Nephron progenitor cell (in vitro differentiated cells): ENCODE measurements at places on chromosomes 6 and 20.

GRCh38 chr6:80404889-80405288 is 298.4 kb downstream of the BCKDHB start:
- no peak for DNase-seq

DNA sequence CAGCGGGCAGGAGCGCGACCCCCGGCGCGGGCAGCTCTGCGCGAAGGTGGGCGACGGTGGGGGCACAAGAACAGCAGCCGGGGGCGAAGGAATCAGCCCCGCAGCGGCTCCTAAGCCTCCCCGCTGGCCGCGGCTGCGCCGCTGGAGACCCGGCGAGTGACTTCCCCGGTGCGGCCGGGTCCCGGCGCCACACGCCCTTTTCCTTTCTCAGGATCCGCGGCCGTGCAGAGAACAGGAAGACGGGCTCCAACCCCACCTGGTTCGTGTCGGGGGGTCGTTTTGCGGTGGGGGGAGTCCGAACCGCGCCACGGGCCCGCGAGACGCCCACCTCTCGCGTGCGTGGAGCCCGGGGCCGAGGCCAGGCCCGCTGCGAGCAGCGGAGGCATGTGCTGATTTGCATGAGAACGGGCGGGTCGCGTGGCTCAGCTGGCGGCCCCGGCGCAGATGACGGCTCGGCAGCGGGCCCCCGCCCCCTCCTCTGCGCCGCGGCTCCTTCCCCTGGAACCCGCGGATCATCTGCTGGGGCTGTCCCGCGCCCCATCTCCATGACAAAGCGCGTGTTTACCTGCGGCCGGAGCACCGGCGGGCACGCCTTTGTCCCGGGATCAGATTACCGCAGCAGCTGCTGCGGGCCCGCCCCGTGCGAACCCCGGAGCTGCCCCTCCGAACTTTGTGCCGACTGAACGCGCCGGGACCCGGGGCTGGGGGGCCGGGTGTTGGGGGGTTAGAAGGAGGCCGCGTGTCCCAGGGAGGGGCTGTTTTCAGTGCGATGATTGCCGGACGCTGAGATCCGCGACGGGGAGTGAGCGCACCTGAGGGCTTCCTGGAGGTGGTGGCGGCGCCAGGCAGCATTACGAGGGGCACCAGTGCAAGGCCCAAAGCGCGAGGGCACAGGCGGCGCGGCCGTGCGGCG is 4.9 kb upstream of the DLL1 start:
- DNase-seq, result peak; percentile 72

DNA sequence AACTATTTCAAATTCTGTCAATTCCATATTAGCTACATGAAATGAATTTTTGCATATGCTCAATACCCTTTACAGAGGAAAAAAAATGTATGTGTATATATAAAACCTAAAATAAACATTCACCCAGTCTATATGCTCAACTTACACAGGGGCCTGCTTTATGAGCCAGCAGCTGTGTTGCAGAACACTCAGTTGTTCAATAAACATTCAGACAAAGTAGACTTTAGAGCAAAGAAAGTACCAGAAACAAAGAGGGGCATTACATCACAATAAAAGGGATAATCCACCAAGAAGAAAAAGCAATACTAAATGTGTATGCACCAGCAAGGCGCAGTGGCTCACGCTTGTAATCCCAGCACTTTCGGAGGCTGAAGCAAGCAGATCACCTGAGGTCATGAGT is 9.5 kb downstream of the COQ3 start:
- no peak for DNase-seq

DNA sequence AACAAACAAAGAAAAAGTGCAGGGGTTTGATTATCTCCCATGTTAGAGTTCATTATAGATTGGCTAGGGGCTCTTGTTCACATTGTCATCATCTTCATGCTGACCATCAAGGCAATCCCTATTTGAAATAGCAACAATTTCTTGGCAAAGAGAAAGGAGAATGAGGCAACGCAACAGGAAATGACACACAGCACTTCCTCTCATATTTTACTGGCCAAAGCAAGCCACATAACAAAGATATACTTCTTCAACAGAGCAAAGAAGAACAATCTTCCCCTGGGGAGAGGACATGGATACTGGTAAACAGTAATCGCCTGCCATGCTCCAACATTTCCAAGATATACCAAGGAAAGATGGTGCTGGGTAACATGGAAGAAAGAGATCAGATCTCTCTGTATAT is 29.8 kb downstream of the EPM2A start:
- DNase-seq, result no peak

GRCh38 chr20:57387463-57387862 is 3.7 kb upstream of the RBM38 start:
- no peak for DNase-seq

DNA sequence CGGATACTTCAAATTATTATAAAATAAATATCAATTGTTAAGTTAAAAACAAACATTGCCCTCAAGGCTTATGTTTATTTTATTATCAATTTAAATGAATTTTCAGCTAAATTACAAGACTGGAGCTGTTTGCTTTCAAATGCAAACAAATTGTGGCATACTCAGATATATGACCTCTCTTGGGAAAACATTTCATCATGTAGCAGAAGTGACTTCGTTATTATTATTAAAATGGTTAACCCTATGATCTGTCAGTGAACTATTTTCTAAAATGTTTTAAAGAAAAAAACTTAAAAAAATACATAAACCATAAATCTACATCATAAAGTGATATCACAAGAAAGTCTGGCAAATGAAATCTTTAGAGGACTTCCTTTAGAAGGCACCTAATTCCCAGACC is 72.5 kb downstream of the MAN1A1 start:
- no peak for DNase-seq

GRCh38 chr20:62786157-62786556 is 10.1 kb upstream of the MRGBP start:
- DNase-seq, result no peak

DNA sequence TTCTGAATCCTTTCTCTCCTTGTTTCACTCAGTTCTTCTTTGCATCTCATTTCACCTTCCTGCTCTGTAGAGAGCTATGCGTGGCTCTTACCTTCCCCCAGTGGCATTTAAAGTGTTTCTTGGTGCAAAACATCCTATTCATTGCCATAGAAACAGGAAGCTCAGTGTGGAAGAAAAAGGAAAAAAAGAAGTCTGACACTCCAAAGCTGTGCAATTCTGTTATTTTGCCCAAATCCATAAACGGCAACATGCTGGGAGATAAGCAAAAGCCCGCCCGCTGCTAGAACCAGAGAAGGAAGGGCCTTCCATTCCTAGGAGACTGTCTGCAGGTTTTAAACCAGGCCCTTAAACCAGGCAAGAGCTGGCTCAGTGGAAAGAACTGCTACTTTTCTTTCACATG is 247.1 kb downstream of the HIVEP2 start:
- DNase-seq, result no peak

DNA sequence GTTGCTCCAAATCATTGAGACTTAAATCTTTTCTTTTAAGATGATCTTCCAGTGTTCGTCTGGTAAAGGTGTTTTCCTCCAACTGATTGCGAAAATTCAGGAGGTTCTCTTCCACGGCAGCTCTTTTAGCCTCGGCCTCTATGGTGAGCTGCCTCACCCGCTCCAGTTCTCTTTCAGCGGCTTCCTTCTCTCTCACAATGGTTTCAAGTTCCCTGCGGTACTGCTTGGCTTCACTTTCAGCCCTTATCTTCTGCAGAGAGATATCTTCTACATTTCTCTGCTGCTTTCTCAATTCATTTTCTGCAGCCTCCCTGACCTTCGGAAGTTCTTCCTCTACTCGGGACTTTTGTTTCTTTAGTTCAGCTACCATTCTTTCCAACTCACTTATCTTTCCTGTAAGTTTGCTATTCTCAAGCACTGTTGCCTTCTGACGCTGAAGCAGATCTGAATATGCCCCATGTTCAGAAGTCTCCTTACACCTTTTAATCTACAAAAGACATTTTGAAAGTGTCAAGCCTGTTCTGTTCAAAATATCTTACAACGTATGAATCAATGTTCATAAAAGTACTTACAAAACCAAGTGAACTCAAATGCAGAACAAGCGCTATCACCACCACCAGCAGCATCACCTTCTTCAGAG is 22.3 kb downstream of the DST start:
- DNase-seq, result no peak

GRCh38 chr20:34180460-34181120 is 60.6 kb upstream of the ASIP start:
- peak; percentile 22 for DNase-seq

DNA sequence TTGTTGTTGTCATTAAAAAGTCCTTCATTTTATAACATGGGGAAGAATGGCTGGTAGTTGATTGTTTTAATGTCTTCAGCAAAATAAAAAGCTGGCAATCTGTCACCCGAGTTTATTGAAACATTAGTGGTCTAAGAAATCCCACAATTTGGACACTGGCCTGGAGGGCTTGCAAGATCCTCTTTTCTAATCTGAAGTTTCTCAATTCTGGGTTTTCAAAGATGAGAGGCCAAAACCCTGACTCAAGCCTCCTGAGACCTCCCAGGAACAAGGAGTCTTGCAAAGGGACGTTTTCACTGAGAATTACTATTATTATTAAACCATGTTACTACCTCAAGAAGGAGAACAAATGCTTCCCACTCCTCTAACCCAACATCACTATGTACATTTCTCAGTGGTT is 19.5 kb downstream of the MAP1LC3A start:
- no peak for DNase-seq

DNA sequence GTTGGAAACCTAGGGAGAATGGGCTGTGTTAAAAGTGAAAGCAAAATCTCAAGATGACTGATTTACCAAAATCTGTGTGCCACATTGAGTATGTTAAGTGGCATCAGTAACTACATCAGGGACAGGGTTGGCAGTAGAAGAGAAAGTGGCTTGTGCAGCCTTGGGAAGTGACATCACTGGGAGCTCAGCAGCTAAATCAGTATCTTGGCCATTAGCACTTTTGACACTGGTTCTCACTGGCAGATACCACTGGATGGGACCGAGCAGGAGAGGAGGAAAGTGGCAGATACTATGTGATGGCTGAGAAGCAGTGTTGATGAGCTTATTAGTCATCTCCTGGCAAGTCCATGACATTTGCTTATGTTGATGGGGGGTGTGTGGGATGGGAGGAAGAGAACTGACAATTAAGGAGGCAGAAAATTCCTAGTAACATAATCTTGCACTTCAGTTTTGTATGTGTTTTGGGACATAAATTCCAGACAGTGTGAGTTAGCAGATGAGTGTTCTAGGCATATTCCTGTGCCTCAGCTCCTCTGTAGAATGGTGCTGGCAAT is 322.2 kb downstream of the SOX4 start:
- DNase-seq, result no peak

DNA sequence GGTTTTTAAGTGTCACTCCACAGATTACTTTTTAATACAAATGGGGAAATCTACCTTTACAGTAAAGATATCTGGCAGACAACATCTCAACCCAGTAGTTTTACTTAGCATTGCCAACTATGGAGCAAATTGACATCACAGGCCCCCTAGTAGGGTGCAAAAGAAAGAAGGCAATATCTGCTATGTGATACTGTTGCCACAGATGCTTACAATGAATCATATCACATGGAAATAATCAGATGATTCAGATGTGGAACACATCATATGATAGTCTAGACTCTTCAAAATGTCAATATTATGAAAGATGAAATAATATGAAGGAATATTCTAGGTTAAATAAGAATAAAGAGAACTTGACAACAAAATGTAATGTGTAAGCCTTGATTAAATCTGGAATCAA is 322.5 kb downstream of the BMP2 start:
- DNase-seq, result no peak

DNA sequence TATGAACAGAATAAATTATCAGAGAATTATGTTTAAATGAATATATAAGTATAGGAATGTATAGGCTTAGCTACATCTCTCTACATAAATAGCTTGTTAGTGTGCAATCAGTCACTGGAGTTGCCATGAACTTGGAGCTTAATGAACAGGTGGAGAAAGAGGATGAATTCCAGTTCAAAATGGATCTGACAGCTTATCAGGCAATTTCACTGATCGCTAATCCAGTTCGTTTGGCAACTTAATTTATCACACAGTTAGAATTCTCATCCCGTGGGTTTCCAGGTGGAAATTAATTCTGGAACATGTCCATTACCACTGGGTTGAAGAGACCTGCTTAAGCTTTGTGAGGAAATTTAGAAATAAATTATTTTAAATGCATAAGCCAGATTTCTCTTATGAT is 118.1 kb downstream of the MACROD2 start:
- DNase-seq, result no peak

DNA sequence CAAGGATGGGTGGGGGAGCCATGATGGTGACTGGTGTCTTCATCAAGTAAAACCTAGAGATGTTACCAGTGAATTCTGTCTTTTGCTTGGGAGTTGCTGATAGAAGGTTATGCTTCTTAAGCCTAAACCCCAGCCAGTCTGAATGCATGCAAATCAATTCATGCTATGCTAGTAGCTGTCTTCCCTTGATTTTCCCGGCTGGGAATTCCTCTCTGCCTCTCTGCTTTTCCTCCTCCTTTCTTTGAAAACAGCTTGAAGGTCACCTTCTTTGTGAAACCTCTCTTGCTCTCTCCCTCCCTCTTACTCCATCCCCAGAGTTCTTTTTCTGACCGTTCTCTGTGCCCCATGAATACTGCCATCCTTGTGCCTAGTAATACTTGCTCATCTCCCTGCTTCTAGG is 58.9 kb downstream of the TMEM200A start:
- DNase-seq, result no peak

DNA sequence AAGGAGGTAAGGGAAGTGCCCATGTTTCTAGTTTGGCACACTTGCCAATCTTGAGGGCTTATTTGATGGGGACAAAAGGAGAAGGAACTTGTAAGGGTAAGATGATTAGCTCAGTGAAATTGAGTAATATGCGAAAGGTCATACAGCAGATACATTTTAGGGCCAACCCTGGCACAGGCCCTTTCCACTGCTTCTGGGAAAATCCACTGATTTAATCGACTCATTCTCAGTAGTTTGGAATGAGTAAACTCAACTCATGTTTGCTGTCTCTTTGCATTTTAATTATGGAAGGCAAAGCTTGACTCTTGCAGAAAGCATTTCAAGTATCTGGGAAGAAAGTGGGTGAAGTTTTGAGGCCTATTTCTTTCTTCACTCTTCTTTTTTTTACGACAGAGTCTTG is 20.0 kb downstream of the PHF20 start:
- no peak for DNase-seq

DNA sequence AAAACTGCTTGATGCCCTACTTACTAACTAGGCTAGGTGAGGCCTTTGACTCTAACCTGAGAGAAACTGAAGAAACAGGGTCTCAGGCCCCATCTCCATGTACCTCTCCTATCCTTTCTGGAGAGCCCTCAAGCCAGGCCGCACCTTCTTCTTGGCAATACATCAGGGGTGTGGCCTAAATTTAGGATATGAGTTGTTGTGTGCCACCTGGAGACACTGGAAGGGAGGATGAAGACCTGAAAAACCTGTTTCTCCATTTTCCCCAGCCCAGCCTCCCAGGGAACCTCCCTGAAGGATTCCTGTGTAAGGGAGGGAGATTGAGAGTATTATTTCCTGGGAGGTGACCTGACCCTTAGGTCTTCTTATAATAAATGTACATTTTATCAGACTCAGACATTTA is 3.1 kb downstream of the LY6G6D start:
- DNase-seq, result no peak
